Ammon's horn (tissue), 1 donor: ENCODE measurements at places on chromosomes 16 and 17.

DNA sequence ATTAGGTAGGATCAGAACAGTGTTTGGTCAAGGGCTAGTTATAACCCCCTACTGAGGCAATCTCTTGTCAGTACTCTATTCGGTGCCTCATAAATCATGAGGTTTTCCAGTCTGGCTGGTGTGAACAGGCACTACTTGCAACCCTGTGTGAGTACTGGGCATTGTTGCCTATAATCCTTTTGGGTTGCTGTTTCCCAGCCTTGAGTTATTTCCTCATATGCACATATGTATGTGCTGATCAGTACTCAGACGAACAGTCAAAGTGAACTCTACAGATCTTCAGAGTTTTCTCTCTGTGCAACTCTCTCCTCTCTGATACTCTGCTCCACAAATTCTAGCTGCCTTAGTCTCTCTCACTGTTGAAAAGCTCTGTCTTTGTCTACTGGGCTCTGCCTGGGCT is 164.3 kb downstream of the CDK5R1 start:
- DNase-seq: no peak

- DNase-seq: peak; percentile 93
Observed at GRCh38 chr16:24010440-24011089, 174.8 kb downstream of the PRKCB start.

DNA sequence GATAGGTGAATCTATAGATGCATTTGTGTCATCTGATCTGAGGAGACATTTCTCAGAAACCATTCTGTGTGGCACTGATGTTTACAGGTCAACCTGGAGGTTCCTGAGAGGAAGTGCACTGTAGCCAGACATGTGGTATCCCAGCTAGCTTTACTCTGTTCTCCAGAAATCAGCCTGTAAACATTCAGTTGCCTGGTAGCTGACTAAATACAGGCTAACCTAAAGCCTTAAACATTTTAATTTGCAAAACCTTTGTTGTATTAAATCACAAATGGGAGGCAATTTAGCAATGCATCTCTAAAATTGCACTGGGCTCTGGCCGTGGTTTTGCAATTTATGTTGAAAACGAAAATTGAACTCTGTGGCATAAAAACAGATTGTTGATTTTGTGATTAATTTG is 207.6 kb downstream of the FTO start:
- no peak for DNase-seq

DNA sequence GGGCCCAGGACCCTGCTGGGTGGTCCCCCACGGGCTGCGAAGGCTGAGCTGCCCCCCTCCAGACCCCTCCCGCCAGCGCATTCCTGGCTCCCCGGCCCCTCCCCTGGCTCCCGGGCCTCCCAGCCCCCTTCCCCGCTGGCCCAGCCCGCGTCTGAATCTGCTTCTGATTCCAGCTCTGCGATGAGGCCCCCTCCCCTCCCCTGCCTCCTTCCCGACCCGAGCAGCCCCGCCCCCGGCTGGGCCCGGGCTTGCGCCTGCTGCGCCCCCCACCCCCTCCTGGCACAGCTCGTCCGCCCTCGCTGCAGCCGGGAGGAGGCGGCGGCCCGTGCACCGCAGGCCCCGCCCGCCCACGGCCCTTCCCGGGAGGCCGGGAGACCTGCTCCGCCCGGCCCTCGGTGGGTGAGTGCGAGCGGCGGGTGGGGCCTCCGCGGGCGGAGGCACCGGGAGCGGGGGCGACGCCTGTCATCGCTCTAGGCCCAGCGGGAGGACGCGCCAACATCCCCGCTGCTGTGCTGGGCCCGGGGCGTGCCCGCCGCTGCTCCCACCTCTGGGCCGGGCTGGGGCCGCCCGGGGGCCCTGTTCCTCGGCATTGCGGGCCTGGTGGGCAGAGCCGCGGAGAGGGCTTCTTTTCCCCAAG is at the start of gene NTN3:
TSS of gene NTN3 (plus strand) at position 282 of the 637 bp plus-strand sequence. CDS start 405 bp downstream, outside the sequence.
- DNase-seq: no peak

- no peak for DNase-seq
Observed at GRCh38 chr16:50709980-50710379, 16.6 kb downstream of the NOD2 start.

DNA sequence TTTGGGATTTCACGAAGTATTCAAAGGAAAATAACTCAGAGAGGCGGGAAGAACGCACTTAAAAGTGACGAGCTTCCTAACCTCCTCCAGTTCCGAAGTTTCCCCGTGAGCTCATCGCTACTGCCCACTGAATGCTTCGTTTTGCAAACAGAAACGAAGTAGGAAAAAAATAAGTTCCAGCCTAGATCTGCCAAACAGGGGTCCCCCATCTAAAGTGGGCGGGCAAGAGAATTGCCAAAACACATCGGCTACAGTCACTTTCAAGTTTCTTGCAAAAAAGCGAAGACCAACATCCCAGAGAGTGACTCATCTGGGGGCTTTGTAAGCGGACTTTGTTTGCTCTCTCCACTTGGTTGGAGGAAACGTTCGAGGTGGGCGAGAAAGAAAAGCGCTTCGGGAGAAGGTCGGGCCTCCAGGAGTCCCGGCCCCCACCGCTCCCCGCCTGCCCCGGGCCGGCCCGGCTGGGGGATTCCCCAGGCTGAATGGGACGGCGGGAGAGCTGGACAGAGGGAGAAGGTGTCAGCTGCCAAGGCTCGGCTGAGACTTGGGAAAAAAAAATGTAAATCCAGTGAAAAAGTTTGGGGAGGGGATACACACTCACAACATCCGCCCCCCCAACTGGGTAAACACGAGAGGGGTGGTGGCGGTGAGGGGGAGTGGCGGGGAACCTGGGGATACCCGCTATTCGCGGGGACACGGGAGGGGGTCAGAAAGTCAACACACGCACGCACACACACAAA is 1.0 kb downstream of the VEZF1 start:
- DNase-seq: peak; percentile 35

- no peak for DNase-seq
Observed at GRCh38 chr17:82750241-82750908, 1.5 kb upstream of the TBCD start.

DNA sequence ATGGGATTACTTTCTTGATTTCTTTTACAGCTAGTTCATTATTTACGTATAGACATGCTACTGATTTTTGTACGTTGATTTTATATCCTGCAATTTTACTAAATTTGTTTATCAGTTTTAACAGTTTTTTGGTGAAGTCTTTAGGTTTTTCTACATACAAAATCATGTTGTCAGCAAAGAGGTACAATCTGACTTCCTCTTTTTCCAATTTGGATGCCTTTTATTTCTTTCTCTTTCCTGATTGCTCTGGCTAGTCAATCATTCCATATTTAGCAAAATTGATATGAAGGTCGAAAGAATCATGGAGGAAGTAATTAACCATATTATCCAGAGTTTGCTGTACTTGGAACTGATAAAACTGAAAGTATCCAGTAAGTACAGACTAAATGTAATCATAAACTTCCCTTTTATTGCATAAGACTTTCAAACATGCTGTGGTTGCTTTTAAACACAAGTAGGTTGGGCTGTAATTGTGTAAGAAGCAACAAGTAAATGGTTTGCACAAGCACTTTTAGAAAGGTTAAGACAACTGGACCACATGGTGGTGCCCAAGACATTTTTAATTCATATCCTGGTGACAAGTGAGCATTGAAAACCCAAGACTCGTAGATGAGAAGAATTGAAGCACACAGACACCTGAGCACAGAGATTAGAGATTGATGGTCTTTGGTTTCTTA is 8.4 kb downstream of the GDE1 start:
- no peak for DNase-seq

DNA sequence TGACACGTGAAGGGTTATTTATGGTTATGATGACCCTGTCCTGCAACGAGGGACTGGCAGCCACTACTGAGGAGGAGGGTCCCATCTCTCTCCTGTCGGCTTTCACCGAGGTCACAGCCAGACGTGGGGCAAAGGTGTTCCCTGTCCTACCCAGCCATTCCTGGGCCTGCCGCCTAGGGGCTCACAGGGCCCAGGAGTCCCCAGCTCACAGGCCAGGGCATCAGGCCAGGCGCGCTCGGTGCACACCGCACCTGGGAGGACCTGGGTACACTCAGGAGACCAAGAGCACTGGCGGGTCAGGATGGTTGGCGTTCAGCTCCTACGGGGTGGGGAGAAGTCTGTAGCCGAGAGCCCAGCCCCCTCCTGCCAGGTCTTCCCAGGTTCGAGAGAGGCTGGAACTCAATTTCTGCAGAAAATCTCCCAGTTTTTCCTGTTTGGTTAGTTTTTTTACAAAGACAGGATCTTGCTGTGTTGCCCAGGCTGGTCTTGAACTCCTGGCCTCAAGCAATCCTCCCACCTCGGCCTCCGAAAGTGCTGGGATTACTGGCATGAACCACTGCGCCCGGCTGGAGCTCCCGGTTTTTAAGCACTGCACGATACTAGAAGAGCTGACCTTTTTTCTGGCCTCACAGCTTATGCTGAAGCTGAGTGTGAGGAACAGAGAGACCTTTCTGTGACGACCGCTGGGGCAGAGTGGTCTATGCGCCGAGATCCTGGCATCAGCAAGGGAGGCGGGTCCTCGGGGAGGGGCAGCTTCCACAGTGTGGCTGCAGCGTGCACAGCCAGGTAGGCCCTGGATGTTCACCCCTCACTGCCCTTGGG is 7.7 kb downstream of the CYBC1 start:
- DNase-seq: no peak

- no peak for DNase-seq
Observed at GRCh38 chr17:38597375-38597774, 8.4 kb downstream of the SRCIN1 start.

GRCh38 chr17:41972571-41973407 is 6.2 kb downstream of the CNP start:
- no peak for DNase-seq
